ENCODE measurements at places on chromosomes 4 and X.
A peak's percentile ranks its signal among the peaks of the same experiment; 100 is the strongest.

DNA sequence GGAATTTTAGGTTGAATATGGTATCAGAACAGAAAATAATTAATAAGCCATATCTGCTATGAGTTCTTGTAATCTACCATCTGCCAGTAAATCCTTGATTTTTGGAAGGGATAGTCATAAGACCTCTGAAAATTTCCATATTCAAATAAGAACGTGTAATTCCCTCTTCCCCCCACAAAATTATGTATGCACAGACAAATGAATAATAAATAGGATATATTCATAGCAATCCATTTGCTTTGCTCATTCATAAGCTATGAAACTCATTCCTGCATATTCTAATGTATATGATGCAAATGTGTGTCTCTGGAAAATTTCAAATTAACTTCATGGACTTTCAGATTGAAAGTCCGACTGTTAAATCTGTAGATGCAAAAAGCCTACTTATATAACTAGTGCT is 833.1 kb upstream of the GRID2 start:
- no peak for DNase-seq

GRCh38 chr4:52049266-52049665 is 1.8 kb upstream of the SPATA18 start:
- DNase-seq, result no peak

GRCh38 chrX:63283348-63283747 is 67.8 kb downstream of the SPIN4 start:
- DNase-seq, result no peak

DNA sequence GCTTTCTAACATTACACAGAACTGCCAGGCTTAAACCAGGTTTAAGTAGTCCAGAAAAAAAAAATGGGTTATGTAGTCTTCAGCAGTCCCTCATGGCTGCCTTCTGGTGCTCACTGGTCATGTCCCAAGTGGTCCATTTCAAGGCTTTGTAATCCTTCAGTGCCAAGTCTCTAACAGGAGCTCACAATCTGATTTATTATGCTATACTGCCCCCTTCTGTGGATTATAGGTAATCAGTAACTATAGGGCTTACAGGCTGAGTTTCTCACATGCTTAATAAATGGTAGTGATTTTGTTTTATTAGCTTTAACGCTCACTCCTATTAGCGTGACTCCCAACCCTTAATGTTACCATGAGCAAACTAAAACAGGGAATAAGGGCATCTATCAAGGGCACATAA is 92.5 kb upstream of the EDA2R start:
- DNase-seq, result no peak

- DNase-seq, result no peak
Observed at GRCh38 chr4:20926529-20926928, 226.3 kb downstream of the PACRGL start.

DNA sequence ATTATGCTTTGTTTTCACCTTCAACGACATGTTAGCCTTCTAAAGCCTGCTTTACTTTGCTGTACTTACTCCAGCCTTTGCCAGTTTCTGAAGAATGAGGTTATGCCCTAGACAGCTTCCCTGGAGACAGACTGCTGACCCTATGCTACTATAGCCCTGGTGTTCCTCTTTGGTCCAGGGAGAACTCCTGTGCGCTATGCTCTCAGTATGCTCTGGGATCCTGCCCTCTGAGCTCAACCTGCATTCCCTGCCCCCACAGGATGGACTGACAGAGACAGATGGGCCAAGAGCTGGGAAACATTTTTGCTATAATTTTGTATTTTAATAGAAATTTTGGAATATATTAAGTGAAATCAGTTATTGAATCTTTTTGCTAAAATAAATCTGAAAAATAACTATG is 425.9 kb downstream of the TMA16 start:
- DNase-seq, result no peak

- DNase-seq, result no peak
Observed at GRCh38 chrX:111095974-111096895, at the start of gene PAK3. TSS of gene PAK3 (plus strand) at chrX:111096191. CDS start at chrX:111123104, 26,913 bp downstream.

GRCh38 chr4:173328236-173328901 is 5.8 kb downstream of the HMGB2 start:
- DNase-seq, result no peak

- no peak for DNase-seq
Observed at GRCh38 chr4:53906606-53907190, 157.7 kb downstream of the CHIC2 start.

- DNase-seq, result no peak
Observed at GRCh38 chrX:6813836-6814370, 279.0 kb upstream of the VCX3A start.

DNA sequence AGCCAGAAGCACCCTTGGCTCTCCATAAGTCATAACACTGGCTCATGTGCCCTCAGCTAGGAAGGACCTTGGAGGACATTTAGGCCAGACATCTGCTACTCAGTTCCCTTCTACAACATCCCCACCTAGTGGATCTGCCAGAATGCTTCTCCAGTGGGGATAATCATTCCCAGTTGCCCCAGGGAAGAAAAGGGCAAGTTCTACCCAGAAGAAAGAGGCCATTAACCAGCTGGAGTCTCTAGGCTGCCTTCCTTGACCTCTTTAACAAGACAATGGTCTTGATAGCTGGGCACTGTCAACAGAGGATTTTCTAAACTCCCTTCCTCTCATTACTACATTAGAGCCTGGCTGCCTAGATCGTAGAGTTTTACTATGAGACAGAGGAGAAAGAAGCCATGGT is 42.0 kb downstream of the LGI2 start:
- no peak for DNase-seq

- no peak for DNase-seq
Observed at GRCh38 chrX:111375747-111376146, 36.2 kb downstream of the DCX start.

GRCh38 chr4:153212736-153213135 is 8.5 kb downstream of the TRIM2 start:
- no peak for DNase-seq

- no peak for DNase-seq
Observed at GRCh38 chr4:168451744-168452390, 28.4 kb downstream of the DDX60L start.

DNA sequence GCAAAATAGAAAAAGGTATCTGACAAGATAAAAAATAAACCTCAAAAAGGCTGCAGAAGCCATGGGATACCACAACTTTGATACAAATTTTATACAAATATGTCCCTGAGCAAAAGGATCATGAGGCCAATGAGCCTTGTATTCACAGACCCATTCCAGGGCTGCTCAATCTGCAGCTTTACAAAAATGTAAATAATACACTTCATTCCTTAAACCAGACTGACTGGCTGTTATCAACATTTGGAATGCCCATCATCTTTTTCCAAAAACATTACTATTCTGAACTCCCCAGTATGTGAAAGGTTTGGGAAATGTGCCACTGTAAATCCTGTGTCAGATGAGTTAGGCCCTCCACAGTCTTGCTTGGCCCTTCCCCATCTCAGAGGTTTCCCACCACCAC is 25.5 kb downstream of the SCARB2 start:
- no peak for DNase-seq

DNA sequence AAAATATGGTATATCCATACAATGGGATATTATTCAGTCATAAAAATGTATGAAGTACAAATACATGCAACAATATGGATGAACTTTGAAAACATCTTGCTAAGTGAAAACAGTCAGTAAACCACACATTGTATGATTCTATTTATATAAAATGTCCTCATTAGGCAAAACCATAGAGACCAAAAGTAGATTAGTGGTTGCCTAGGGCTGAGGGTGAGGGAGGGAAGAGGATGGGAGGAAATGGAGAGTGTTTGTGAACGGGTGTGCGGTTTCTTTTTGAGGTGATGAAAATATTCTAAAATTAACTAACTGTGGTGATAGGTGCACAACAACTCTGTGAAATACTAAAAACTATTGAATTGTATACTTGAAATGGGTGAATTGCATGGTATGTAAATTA is 29.6 kb downstream of the TEX11 start:
- DNase-seq, result no peak

GRCh38 chr4:121185960-121186359 is 21.8 kb upstream of the TNIP3 start:
- DNase-seq, result no peak

DNA sequence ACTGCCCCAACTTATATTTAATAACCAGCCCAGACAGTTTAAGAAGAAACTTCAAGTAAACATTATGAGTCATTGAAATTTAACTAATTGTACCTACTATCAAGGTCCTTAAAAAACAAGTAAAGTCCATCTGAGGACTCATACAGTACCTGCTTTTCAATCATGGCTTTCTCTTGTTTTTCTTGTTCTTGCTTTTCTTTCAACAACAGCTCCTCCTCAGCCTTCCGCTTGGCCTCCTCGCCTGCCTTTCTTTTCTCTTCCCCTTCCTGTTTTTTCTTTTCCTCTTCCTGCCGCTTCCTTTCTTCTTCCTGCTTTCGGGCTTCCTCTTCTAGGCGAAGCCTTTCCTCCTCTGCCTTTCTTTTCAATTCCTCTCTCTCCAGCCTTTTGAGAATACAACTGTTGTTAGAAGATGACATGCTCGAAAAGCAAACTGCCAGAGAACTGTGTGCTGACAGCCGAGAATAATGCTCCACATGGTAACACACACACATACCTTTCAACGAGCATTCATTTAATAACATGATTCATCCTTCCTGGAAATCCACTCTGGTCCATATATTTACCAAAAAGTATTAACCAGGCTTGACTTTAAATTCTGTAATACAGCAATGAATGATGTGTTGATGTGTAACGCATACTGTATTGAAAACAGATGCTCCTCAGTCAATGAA is 25.2 kb upstream of the BCLAF3 start:
- no peak for DNase-seq

DNA sequence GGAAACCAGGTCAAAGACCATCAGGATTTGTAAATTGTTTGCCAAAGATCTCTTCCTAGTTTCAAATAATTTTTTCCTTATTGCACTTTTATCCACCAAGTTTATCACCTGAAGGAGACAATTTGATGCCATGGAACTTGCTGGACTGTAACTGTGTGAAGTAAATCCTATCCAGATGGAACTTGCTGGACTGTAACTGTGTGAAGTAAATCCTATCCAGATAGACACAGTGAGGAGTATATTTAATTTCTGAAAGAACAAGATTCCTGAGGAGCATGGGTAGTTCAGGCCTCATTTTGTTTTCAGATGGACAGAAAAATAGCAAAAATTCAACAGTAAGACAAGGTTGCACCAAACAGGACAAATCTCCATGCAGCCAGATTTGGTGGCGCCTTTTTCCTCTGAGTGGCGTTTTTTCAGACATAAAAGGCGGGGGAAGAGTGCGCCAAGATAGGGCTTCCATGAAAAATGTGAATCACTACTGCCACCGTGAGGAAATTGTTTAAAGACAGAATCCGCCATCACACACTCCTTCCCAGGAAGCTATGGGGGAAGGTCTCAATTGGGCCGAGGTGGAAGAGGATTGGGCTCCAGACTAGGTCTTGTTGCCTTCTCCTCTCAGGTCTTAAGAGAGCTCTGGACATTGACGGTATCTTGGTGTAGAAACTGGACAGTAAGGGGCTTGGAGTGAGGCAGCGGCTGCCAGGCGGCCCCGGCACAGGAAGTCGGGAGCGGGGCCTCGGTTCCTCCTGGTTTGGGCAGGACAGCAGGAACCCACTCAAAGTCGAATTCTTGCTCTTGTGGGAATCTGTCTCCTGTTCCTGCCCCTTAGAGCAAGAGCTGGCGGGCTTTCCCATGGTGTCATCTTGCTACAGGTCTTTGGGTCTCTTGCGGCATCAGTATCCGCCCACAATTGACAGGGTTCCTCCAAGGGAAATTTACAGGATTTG is 234.7 kb downstream of the OR13H1 start:
- DNase-seq, result peak; percentile 41

- DNase-seq, result no peak
Observed at GRCh38 chrX:100512471-100512870, 72.3 kb upstream of the TNMD start.

GRCh38 chrX:24085101-24085500 is 30.3 kb downstream of the EIF2S3 start:
- DNase-seq, result no peak

GRCh38 chrX:28177202-28177601 is 196.0 kb upstream of the DCAF8L1 start:
- no peak for DNase-seq

- no peak for DNase-seq
Observed at GRCh38 chr4:152843481-152844090, 63.8 kb downstream of the ARFIP1 start.

- peak; percentile 11 for DNase-seq
Observed at GRCh38 chrX:2500091-2500802, 529 bp downstream of the DHRSX start.

DNA sequence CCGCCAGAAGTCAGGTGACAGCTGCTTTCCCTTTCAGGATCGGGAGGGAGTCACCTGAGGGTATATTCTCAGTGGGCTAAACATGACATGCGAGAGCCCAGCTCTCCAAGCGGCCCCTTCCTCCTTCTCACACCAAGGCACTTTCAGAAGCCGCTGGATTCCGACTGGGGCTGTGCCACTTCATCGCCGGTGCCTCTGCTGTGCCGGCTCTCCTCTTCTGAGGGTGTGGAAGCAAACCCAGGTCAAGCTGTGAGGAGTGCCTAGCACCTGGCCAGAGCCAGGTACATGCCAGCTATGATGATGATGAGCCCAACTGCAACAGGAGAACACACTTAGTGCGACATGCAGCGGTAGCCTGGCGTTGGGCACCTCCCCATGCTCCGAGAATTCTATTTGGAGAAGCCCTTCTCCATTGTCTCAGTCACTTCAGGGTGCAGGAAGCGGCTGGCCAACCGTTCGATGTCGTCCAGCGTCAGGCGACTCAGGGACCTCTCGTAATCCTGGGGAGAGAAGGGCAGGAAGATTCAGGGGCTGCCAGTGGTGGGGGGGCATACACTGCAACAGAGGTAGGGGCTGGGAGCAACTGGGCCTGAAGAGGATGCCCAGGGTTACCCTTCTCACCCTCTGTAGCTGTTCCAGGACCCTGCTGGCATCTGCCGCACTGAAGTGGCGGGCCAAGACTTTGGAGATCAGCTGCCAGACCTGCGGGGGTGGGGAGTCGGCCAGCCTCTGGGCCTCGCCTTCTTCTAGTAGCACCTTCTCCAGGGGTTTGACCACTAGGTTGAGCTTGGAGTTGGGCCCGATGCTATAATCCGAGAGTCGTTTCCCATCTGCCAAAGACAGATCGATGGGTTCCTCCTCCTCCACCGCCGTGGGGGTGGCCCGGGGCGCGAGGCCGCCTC is 1.0 kb downstream of the UBL4A start:
- DNase-seq, result no peak

DNA sequence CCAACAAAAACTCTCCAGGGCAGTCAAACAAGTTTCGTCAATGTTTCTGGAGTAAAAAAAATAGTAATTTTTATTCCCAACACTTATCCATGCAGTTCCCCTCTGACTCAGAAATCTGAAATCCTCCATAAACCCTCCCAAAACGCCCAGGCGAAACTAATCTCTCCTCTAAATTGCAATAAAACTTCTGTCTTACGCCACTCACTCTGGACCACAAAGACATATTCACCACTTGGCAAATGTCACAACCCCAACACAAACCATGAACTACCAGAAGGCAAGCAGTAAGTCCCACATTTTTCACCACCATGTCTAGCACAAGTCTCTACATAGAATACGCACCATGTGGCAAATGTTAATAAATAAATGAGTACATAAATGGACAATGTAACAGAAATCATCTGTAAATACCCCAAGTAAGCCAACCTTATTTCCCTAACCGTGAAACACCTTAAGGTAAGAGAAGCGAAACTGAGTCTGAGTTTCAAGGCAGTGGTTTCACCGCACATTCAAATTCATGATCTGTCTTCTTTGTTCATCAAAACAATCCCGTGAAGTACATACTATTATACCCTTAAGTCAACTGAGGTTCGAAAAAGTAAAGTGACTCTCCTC is 1.6 kb downstream of the PAPSS1 start:
- DNase-seq, result no peak
